WTC11 (cell line): ENCODE measurements at places on chromosomes 7 and 10.

- DNase-seq: peak; percentile 46
These were observed 169.9 kb upstream of the ASAH2 start for GRCh38 chr10:50421026-50421719.

GRCh38 chr10:105875050-105875449 lies 1234.0 kb downstream of the SORCS3 start:
- no peak for DNase-seq

GRCh38 chr7:148615085-148615730 lies 24.6 kb downstream of the C7orf33 start:
- DNase-seq: no peak

DNA sequence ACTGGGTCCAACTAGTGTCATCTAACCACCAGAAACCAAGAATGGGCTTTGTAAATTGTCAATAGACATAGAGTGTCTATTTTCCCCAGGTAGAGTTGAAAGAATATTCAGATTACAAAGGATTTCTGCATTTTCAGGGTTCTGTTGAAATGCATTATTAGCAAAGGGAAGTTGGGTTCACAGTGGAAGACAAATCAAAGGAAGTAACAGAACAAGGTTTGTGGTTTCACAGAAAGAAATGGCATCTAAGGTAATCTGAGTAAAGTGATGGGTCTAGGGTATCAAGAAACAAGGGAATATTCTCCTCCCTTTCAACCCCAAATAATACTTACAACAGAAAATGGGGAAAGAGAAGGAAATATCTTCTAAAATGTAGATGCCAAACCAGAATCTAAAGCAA lies 25.8 kb downstream of the CEP41 start:
- no peak for DNase-seq

DNA sequence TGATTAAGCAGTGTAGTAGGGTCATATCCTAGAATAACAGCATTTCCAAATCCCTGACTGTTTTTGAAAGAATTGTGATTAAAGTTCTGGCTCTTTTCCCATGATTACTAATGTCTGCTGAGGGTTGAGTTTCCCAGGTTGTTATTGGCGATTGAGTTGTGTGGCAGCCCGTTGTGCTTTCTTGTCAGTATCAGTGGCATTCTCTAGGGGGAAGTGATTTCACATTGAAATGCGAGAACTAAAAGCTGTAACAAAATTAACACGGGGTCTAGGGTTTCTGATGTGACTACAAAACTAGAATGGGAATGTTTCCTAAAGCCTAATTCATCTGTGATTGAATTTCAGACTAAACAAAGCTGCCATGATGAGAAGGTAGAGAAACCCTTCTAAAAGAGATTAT lies 349.4 kb downstream of the EXOC4 start:
- DNase-seq: no peak

- DNase-seq: no peak
These were observed 59.4 kb downstream of the EBLN1 start for GRCh38 chr10:22158426-22158825.
